ENCODE measurements at places on chromosomes 5 and 9.
A peak's percentile ranks its signal among the peaks of the same experiment; 100 is the strongest.

- ATAC-seq, result no peak
Observed at GRCh38 chr9:132752877-132753592, 82.8 kb downstream of the GTF3C4 start.

- no peak for ATAC-seq
Observed at GRCh38 chr5:97544240-97544639, 361.2 kb upstream of the RIOK2 start.

DNA sequence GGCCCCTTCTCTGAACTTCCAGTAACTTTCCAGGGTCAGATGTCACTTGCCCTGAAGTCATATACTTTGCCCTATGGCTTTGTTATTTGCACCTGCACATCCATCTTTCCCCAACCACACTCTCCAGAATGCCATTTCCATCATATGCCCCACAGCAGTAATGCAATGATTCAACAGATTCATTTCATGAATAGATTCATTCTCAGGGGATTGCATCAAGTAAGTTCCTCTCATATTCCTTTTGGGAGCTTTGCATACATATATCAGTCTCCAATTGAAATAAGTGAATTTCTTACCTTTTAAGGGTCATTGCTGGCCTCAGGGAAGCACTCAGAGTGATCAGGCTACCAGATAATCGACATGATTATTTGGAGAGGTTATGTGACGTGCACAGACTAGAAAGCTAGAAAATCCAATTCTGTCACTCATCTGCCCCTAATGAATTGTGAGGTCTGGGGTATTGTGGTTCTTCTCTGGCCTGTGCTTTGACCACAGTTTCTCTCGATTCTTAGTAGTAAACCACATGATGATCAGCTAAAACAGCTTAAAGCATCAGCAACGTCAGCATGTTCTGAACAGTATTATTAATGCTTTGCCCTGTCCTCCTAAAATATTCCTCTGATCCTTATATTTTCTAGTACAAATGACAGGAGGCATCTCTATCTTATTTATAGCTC, 179.9 kb downstream of the ATPSCKMT start:
- no peak for ATAC-seq

DNA sequence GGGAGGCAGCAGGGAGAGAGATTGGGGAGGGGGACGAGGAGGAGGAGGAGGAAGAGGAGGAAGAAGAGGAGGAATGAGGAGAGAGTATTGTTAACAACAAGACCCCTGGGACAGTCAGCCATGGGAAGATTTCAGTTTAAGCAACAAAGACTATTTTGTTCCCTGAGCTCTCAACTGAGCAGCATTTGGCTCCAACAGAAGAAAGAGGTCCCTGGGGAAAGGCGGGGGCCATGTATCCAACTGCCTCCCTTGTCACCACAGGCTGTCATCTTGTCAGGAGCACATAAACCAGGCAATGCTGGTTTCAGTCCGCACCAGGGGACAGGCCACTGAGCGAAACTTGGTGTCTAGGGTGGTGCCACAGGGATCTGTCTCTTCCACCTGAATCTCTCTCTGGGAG, 316.1 kb downstream of the TLE1 start:
- ATAC-seq, result no peak

- no peak for ATAC-seq
Observed at GRCh38 chr9:135857371-135857786, 50.0 kb downstream of the CAMSAP1 start.

DNA sequence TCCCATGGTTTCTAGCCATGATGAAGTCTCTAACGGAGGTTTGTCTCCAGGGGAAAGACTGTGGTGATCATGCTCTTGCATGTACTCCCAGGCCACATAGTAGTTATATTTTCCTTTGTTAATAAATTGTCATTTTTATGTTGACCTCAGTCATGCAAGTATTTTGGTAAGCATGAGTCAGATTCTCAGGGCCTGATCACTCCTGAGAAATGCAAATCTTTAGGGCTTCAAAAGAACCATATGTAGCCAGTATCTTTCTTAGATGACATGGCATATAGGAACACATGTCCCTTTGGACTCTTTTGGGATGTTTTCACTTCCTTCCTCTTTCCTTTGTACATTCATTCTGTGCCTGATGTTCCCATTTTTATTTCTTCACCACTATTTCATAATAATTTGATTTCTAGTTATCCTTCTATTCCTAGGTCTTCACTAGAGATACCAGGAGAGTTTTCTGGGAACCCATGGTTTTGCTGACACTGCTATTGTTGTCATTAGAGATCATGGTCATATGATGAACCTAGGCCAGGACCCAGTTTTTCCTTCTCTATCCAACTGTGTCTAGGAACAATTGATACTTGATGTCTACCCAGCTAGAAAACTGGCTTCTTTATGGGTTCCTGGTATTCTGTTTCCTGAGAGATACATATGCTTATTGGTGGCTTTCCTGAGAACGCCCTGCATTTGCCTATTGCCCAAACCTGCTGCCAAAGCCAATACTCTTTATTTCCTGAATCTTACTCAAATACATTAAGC, 248.1 kb upstream of the NREP start:
- no peak for ATAC-seq

DNA sequence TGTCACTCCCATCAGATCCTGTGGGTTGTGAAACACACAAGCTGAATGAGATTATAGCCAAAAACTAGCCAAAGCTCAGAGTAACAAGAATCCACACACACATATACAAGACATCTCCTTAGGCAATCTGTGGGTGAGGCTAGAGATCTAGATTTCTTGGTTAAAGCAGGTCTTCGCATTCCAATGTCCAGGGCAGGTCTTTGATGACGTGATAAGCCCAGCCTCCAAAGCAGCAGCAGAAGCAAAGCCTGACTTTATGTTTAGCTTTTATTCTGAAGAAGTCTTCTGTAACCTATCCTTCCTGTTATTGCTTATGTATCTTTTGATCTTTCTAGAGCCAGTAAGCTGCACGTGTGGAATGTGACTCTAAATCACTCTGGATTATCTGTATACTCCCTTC, 199.1 kb upstream of the SLC30A5 start:
- ATAC-seq, result no peak

GRCh38 chr9:130299785-130300615, 34.4 kb downstream of the HMCN2 start:
- no peak for ATAC-seq

DNA sequence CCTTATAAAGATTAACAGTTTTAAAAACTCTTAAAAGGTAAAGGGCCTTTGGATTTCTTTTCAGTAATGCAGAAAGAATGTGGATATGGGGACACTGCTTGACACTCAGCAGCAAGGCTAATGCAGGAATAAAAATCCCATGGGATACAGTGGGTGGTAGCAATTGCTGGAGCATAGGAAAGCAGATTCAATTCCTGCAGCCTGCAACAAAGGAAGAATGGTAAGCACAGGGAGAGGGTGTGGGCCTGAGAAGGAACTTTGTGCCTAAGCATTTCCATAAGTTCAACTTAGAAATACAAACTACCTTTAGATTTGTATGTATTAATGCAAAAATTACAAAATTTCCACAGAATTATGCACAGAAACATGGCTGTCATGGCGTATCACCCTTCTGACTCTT, 65.8 kb upstream of the CDK5RAP2 start:
- no peak for ATAC-seq

- no peak for ATAC-seq
Observed at GRCh38 chr9:69535911-69536310, 136.3 kb downstream of the APBA1 start.

GRCh38 chr9:109295221-109296130, 25.4 kb downstream of the EPB41L4B start:
- ATAC-seq, result no peak

GRCh38 chr5:167770461-167770860, 521.0 kb upstream of the WWC1 start:
- no peak for ATAC-seq

GRCh38 chr5:2863675-2864433, 112.4 kb upstream of the IRX2 start:
- ATAC-seq, result no peak

- ATAC-seq, result no peak
Observed at GRCh38 chr9:17816431-17817027, 237.7 kb downstream of the SH3GL2 start.

- no peak for ATAC-seq
Observed at GRCh38 chr5:162209005-162209605, 141.5 kb downstream of the GABRG2 start.

GRCh38 chr5:137935190-137935589, 45.9 kb downstream of the PKD2L2 start:
- ATAC-seq, result no peak

GRCh38 chr5:66558560-66558959, 37.6 kb upstream of the MAST4 start:
- ATAC-seq, result no peak

DNA sequence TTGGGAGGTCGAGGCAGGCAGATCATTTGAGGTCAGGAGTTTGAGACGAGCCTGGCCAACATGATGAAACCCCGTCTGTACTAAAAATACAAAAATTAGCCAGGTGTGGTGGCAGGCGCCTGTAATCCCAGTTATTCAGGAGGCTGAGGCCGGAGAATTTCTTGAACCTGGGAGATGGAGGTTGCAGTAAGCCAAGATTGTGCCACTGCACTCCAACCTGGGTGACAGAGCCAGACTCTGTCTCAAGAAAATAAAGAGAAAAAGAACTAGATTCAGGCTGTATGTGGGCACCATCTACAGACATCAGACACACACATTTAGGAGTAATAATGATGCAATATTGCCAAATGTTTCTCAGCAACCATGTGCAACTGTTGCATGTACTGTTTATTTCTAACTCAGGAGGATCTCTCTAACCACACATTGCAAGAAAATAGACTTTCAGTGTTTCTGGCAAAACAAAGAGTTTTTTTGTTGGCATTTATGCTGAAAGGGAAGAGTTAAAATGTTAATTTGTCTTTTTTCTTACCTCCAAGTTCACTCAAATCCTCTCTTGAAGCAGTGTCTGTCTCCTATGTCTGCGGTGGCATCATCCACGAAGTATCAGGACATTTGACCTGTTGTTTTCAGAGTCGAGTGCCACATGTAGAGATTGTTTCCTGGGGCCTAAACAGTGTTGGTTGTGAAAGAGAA, 5.1 kb upstream of the ORM1 start:
- ATAC-seq, result no peak

DNA sequence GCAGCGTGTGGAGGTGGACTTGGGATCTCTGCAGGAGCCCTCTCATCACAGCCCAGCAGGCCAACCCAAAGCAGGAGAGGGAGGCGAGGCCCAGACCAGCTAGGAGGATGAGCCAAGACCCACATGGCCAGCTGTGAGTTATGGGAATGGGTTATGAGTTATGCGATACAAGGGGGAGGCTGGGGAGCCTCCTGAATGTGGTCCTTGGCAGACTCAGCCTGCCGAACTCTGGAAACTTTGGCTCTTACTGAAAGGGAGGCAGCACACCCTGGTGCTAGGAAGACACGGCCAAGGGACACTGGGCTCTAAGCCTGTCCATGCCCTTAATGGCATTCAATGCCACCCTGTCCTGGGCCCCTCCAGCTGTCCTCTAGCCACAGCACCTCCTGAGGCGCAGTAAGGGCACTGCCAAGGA, 7.7 kb upstream of the VAV2 start:
- ATAC-seq, result no peak

GRCh38 chr9:112601636-112602035, 115.0 kb downstream of the KIAA1958 start:
- no peak for ATAC-seq

GRCh38 chr5:78801413-78801812, 152.8 kb upstream of the LHFPL2 start:
- no peak for ATAC-seq

- ATAC-seq, result no peak
Observed at GRCh38 chr5:36238502-36239295, 3.0 kb downstream of the NADK2 start.

DNA sequence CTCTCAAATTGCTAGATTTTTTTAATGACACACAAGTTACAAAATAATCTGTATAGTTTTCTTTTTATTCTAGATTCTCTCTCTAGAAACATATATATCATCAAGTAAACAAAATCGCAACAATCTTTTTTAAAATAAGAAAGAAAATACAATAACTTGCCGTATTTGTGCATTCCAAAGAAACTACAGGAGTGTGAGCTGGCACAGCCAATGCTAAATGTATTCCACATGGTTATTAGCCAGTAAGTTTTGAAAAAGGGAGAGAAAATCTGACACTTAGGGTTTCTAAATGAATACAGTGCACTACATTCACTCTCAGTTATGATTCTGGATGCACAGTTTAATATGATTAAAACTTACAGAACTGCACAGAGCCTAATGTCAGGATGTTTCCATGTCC, 117.9 kb downstream of the BNC2 start:
- no peak for ATAC-seq

- no peak for ATAC-seq
Observed at GRCh38 chr5:84086511-84086910, 298.2 kb downstream of the EDIL3 start.

- peak; percentile 39 for ATAC-seq
Observed at GRCh38 chr5:170247363-170247762, 14.6 kb downstream of the C5orf58 start.

GRCh38 chr5:28421141-28421540, 1382.8 kb upstream of the CDH9 start:
- ATAC-seq, result no peak

DNA sequence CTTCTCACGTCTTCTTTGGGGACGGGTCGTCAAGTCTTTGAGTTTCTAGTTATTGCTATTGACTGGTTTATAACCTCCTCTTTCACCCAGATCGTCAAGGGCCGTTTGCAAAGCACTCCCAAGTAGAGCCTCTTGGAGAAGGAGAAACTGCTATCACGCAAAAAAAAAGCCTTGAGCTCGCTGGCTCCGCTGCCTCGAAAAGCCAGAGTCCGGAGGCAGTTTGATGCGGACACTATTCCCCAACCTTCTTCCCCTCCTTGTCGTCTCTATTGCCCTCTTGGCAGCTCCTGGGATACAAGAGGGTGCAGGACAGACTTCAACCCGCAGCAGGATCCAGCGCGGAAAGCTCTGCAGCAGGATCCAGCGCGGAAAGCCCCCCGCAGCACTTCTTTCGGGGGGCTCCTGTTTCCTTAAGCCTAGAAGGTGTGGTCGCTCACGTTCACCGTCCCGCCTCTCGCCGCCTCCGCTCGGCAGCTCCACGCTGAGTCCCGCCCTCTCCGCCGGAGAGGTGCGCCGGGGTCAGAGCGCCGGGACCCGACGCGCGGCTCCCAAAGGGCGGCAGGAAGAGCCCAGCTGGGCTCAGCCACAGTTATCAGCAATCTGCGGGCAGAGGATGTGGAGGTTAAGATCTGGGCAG, at the start of gene PCDHAC1:
Gene PCDHAC1, plus strand, starts transcription at position 494 of the 637 bp plus-strand sequence. CDS start 594 bp downstream, outside the sequence.
- peak; percentile 74 for ATAC-seq

- no peak for ATAC-seq
Observed at GRCh38 chr9:129946246-129946995, 96.6 kb downstream of the FNBP1 start.

GRCh38 chr5:160359816-160360215, 10.6 kb downstream of the C1QTNF2 start:
- no peak for ATAC-seq

DNA sequence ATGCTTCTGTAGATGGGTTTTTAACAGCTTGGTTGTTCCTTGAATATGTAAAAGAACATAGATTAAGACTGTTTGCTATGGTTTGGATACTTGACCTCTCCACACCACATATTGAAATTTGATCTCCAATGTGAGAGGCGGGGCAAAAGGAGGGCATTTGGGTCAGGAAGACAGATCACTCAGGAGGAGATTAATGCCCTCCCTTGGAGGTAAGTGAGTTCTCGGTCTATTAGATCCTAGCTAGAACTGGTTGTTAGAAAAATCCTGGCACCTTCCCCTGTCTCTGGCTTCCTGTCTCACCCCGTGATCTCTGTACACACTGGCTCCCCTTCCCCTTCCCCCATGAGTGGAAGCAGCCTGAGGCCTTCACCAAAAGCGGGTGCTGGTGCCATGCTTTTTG, 281.1 kb upstream of the ANKRD55 start:
- no peak for ATAC-seq

- no peak for ATAC-seq
Observed at GRCh38 chr5:178632285-178632684, 5.4 kb upstream of the CLK4 start.
